ENCODE measurements at places on chromosomes 3 and 15.

- no peak for DNase-seq
These were observed 104.7 kb downstream of the SEMA6D start for GRCh38 chr15:47822048-47822447.

DNA sequence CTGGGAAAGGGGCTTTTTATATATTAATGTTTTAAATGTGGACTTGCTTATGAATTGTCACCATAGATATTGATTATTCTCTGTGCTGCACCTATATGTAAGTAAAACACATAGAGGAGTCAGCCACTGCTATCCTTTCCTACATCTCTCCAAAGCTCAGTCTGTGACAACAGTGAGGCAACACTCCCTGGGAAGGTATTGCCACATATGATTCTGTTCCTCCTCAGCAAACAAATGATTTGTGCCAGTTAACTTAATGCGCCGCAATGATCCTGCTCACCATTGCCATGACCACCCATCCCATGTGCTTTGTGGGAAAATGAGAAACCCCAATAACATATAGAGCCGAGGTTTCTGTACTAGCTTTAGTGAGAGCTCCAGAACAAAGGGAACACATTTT is 75.1 kb upstream of the FBN1 start:
- no peak for DNase-seq

- DNase-seq, result no peak
These were observed 154.3 kb upstream of the IGF1R start for GRCh38 chr15:98493966-98494511.

DNA sequence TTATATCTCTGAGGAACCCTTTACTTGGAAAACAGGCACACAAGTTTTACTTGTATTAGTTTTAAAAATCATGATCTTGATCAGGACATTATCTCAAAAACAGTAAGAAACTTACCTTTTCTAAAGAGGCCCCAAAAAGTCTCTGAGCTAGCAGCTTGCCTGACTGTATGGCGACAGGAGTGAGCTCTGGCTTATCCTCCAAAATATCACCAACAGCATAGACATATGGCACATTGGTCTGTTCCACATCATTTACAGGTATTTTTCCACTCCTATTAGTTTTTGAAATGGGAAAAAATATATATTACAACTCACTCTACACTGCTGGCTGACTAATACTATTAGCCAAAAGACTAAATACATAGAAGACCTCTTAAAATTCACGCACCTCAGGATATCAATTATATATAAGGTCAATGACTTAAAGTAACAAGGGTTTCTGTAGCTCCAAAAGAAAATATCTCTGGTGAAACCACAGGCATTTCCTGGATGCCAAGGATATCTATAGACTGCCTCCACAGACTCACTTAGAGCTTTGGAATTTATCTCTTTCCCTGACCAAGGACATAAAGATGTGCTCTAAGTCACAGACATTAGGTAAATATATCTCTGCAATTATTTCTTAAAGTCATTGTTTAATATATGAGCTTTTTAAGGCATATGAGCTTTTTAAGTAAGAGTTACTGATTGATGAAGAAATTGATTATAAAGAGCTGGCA is 33.1 kb downstream of the TXNRD3 start:
- no peak for DNase-seq

- no peak for DNase-seq
These were observed 2.9 kb downstream of the UCN2 start for GRCh38 chr3:48560648-48561018.

DNA sequence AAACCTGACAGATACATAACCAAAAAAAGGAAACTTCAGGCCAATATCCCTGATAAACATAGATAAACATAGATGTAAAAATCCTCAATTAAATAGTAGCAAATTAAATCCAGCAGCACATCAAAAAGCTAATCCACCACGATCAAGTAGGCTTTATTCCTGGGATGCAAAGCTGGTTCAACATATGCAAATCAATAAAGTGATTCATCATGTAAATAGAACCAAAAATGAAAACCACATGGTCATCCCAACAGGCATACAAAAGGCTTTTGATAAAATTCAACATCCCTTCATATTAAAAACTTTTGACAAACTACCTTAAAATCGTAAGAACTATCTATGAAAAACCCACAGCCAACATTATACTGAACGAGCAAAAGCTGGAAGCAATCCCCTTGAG is 882.2 kb downstream of the NTRK3 start:
- DNase-seq, result no peak

DNA sequence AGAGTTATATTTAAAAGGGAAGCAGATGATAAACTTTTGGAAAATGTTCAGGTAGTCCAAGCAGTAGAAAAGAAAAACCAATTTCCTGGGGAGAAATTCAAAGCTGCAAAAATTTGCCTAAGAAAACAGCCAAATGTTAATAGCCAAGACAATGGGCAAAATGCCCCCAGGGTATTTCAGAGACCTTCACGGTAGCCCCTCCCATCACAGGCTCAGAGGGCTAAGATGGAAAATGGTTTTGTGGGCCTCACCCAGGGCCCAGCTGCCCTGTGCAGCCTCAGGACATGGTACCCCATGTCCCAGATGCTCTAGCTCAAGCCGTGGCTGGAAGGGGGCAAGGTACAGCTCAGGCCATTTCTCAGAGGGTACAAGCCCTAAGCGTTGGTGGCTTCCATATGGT is 391.0 kb downstream of the ZIC4 start:
- DNase-seq, result no peak

- no peak for DNase-seq
These were observed 831 bp upstream of the ROBO2 start for GRCh38 chr3:77038930-77039605.

DNA sequence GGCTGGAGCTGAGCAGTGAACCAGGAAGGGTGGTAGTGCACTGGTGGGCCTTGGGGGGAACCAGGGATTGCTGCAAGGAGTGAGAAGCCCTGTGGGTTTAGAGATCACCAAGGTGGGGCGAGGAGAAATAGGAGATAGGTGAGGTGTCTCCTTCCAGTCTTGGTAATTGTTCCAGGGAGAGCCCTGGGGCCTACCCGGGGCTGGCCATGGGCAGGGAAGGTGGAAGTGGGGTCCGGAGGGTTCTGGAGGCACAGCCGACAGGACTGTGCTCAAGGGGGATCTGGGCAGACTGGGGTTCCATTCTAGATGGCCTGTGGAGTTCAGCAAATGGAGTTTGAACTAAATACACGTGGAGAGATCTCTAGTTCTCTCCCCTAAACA is 4.5 kb downstream of the CHST13 start:
- no peak for DNase-seq

- no peak for DNase-seq
These were observed 23.1 kb upstream of the CMC1 start for GRCh38 chr3:28218071-28218916.

GRCh38 chr3:175478301-175478700 is 619.2 kb downstream of the NAALADL2 start:
- no peak for DNase-seq

GRCh38 chr3:188097791-188098190 is 56.2 kb upstream of the LPP start:
- no peak for DNase-seq

- no peak for DNase-seq
These were observed 1.4 kb upstream of the ISLR2 start for GRCh38 chr15:74128785-74129585.

DNA sequence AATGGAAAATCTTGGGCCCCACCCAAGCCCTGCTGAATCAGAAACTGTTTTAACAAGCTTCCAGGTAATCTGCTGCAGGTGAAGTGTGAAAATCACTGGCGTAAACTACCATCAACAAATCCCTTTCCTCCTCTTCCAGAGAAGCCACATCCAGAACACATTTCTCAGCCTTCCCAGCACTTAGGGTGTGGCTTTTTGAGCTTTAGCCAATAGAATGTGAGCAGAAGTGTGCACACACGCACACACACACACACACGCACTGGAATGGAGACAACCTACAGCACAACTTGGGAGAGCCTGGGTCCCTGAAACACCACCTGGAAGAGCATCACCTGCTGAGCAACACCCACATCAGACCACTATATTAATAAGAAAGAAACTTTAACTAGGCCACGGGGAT is 98.6 kb downstream of the OSBPL10 start:
- DNase-seq, result no peak

GRCh38 chr3:69306239-69307185 is 79.4 kb downstream of the FRMD4B start:
- peak; percentile 34 for DNase-seq

DNA sequence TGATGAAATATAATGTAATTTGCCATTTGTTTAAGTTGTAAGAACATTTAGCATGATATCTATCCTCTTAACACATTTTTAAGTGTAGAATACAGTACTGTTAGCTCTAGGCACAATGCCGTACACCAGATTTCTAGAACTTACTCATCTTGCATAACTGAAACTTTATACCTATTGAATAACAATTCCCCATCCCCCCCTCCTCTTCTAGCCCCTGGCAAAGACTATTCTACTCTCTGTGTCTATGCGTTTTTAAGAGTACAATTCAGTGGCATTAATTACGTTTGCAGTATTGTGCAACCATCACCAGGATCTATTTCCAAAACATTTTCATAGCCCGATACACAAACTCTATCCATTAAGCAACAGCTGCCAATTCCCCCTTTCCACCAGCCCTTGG is 261.7 kb downstream of the PLOD2 start:
- no peak for DNase-seq

DNA sequence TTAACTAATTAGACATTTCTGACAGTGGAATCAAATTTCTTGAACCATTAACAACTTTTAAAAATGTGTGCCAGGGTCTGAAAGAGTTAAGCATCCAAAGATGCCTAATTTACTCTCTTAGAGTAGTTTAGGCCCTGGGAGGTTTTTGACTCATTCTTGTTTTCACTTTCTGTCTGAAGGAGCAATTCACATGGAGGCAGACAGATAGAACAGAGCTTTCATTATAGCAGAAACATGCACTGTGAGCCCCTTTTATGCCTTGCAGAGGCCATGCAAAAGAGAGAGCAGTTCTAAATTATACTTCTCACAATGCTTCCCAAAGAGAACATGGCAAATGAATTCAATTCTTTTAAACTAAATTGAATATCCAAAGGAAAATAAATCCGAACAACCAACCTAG is 554.8 kb downstream of the MFSD1 start:
- no peak for DNase-seq

DNA sequence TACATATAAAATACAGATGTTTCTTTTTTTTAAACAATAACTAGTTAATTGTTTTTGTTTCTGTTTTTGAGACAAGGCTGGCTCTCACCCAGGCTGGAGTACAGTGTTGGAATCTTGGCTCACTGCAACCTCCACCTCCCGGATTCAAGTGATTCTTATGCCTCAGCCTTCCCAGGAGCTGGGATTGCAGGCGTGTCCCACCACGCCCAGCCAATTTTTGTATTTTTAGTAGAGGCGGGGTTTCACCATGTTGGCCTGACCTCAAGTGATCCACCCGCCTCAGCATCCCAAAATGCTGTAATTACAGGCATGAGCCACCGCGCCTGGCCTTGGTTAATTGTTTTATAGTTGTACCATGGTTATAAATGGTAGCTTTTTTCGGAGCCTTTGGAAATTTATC is 72.3 kb downstream of the PIAS1 start:
- DNase-seq, result no peak

- no peak for DNase-seq
These were observed 24.7 kb downstream of the KY start for GRCh38 chr3:134625885-134626741.

DNA sequence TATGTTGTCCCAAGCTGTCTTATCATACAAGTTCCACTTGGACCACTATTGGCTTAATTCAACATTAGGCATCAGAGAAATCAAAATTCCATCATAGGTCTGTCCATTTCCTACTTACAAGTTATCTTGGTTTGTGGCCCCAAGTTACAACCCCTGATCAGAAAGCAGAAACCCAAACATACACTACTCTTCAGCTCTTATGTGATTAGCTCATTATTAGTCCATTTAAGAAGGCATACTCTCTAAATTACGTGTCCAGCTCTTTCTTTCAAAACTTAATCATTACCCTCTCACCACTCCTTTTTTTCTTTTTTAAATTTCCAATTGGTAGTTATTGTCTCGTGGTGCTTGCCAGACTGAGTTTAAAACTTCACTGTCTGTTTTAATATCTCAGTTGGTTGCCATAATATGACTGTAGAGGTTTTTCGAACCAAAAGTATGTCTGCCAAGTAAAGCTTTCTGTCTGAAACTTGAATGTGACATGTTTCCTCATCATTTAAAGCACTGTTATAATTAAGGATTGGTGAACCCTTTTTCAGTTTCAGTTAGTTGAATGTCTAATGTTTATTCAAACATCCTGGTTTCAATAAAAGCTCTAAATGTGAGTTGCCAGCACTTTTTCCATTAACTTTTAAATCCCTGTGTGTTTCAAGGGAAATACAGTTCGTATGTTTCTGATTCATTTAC is 150.3 kb downstream of the SAMMSON start:
- no peak for DNase-seq

DNA sequence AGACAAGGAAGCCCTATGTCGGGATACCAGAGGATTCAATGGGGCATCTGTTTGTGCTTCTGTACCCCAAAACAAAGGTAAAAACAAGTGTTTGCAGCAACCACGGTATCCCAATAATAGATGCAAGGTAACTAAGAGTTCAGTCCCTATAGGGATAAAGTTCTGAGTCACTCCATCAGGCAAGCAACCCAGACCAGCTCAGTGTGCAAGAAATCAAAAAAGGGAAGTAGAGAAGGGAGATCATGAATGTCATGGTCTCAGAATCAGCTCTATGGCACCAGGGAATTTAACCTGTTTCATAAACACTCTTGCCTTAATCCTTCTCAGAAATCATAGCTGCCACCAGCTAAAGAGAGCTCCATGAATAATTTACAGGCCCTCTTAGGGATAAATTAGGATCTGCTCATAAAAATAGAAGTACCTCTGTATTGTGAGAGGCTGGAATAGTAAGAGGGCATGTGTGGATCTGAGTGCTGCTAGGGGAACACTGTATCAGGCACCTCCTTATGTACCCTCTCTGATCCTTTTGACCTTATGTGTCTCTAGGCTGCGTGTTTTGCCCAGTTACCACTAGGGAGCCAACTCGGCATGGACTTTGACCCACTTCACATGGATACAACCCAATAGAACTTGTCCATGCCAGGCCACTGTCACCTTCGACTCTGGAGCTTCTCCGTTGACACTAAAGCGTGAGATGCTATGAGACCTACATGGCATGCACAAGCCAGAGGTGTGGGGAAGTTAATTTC is 754.6 kb downstream of the AGBL1 start:
- no peak for DNase-seq

DNA sequence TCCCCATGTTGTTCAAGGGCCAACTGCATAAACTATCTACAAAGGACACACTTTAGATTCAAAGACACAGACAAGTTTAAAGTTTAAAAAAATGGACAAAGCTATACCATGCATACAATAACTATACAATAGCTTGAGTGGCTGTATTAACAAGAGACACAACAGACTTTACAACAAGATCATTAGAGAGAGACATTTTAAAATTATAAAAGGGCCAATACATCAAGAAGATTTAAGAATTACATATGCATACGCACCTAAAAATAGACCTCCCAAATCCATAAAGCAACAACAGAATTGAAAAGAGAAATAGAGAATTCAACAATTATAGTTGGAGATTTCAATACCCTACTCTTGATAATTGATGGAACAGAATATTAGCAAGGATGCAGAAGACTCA is 79.4 kb downstream of the XXYLT1 start:
- no peak for DNase-seq

DNA sequence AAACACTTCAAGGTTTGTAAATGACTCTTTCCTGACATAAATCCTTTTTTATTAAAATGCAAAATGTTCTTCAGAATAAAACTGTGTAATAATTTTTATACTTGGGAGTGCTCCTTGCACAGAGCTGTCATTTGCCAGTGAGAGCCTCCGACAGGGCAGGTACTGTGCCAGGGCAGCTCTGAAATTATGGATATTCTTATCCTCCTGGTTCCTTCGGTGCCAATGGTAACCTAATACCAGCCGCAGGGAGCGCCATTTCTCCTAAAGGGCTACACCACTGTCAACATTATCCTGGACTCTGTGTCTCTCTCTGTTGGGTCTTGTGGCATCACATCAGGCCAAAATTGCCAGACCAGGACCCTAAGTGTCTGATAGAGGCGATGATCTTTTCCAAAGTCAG is 33.0 kb downstream of the CHDH start:
- no peak for DNase-seq

All from stimulated activated CD8-positive, alpha-beta memory T cell treated with anti-CD3 and anti-CD28 coated beads, Interleukin-2, amount 100 ng/mL, for 48 hours (primary cell).